ENCODE measurements at places on chromosomes 6 and 20. TPM values are rescaled to one million over a fixed set of nuclear protein-coding genes. Genes with fewer than 3 reads are reported as not detected.

GRCh38 chr6:135905604-135906300 is 54.3 kb downstream of the PDE7B start:
- H3K36me3 ChIP-seq = no peaks in the 10 kb centered on the region
- peak overlapping the region; percentile 55 for H3K27ac ChIP-seq
- H3K4me3 ChIP-seq = no peak overlapping the region
- H3K4me1 ChIP-seq = peaks cover 24% of the 10 kb centered on the region
- no peak for DNase-seq

DNA sequence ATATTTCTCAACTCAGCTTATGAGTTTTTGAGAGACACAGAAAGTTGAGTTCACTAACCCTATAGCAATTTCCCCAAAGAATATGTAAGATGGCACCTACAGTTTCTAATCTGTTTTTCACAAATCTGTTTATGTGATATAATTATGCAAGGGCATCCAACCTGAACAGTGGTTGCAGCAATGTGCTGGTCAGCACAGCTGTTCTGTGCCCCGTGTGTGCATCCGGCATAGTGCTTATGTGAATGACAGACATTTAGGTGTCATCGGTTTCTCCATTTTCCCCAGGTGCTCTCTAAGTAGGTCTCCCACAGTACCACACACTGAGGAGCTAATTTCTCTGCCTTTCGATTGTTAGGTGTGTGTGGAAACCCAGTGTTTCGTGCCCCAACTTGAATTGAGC is 7.7 kb upstream of the BACH2 start:
- no peak overlapping the region for H3K4me3 ChIP-seq
- peak overlapping the region; percentile 28 for H3K27ac ChIP-seq
- H3K4me1 ChIP-seq = peaks cover 35% of the 10 kb centered on the region
- H3K36me3 ChIP-seq = no peaks in the 10 kb centered on the region

- H3K27me3 ChIP-seq = peaks cover 8% of the 10 kb centered on the region
- no peak for DNase-seq
- H3K4me1 ChIP-seq = no peaks in the 10 kb centered on the region
- H3K4me3 ChIP-seq = no peak overlapping the region
These were observed 153.4 kb upstream of the HEY2 start for GRCh38 chr6:125596020-125596419.

DNA sequence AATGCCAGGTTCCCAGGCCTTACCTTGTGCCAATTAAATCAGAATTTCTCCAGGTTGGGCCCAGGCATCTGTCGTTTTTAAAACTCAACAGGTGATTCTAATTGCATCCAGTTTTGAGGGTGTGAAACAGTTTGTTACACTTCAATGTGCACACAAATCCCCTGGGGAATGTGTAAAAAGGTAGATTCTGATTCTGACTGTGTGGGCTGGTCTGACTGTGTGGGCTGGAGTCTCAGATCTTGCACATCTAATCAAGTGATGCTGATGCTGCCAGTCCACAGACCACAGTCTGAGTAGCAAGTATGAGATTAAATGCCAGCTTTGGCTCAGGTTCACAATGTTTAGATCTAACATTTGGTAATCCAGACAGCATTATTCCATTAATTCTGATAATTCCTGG is 12.5 kb upstream of the ETV7 start:
- H3K4me1 ChIP-seq = no peaks in the 10 kb centered on the region
- H3K27me3 ChIP-seq = no peaks in the 10 kb centered on the region
- H3K36me3 ChIP-seq = no peaks in the 10 kb centered on the region
- no peak overlapping the region for H3K27ac ChIP-seq

DNA sequence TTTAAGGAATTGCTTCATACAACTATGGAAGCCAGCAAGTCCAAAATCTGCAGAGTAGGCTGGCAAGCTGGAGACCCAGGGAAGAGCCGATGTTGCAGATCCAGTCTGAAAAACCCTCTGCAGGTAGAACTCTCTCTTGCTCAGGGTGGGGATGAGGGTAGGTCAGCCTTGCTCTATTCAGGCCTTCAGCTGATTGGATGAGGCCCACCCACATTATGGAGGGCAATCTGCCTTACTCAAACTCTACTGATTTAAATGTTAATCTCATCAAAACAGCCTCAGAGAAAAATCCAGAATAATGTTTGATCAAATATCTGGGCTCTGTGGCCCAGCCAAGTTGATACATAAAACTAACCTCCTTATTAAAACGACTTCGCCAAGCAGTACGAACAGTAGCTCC is 29.7 kb upstream of the RNF24 start:
- H3K27ac ChIP-seq = no peak overlapping the region
- no peaks in the 10 kb centered on the region for H3K36me3 ChIP-seq
- no peak for DNase-seq
- no peaks in the 10 kb centered on the region for H3K27me3 ChIP-seq

- H3K27me3 ChIP-seq = no peaks in the 10 kb centered on the region
- H3K36me3 ChIP-seq = no peaks in the 10 kb centered on the region
- H3K4me3 ChIP-seq = no peak overlapping the region
- no peak for DNase-seq
- no peak overlapping the region for H3K27ac ChIP-seq
These were observed 254.6 kb downstream of the UST start for GRCh38 chr6:149001422-149001821.

PTK6 gene
- total RNA-seq = 0.70 TPM

DNA sequence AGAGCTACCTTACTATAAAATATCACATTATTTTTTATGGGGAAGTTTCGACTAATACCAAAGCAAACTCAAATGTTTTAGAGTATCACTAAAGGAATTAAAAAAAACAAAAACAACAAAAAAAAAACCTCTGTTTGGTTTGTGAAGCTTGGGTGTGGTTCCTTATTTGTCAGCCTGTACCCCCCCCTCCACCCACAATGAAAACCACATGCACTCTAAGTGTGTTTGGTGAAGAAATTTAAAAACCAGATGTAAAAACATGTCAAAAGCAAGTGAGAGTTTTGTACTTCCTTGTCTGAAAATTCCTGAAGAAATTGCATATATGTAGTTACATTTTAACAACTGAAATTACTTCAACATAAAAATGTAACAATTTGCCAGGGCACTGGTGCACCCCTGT is 3.1 kb downstream of the STK38 start:
- H3K36me3 ChIP-seq = peaks cover 24% of the 10 kb centered on the region
- H3K4me3 ChIP-seq = peak overlapping the region; percentile 23
- peak overlapping the region; percentile 58 for H3K27ac ChIP-seq

- H3K4me1 ChIP-seq = peaks cover 15% of the 10 kb centered on the region
- H3K36me3 ChIP-seq = no peaks in the 10 kb centered on the region
- H3K4me3 ChIP-seq = no peak overlapping the region
- no peak for DNase-seq
- no peaks in the 10 kb centered on the region for H3K27me3 ChIP-seq
These were observed 56.5 kb upstream of the HFE start for GRCh38 chr6:26030716-26031115.

DNA sequence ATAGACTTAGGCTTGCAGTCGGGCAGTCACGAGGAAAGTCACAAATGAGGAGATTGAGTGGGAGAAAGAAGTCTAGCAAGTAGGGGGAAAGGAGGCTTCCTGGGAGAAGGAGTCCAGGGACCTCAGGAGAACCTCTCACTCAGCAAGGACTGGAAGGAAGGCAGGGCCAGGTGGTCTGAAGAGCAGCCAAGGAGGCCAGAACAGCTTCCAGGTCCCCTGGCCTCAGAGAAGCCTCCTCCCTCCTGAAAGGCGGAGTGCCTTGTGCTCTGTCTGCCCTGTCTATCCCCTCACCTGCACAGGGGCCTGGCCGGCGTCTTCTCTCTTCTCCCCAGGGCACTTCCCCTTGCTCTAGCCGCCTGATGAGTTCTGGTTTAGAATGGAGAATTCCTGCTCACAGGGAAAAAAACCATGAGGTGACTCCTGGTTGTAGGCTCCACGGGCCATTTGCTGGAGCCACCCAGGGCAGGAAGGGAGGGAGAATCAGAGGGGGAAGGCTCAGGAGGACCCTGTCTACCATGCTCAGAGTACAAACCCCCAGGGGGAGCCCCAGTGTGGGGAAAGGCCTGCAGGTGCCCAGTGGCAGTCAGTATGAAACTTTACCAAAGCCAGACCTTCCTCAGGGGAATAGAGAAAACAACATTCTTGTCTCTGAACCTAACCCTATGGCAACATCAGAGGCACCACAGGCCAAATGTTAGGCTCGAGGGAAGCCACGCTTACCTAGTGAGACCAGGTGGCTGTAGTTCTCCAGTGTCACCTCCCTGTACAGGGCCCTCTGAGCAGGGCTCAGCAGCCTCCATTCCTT is 11.2 kb downstream of the ZNF337 start:
- no peak for DNase-seq
- H3K36me3 ChIP-seq = peaks cover 54% of the 10 kb centered on the region
- H3K4me1 ChIP-seq = no peaks in the 10 kb centered on the region
- no peak overlapping the region for H3K27ac ChIP-seq
- no peaks in the 10 kb centered on the region for H3K27me3 ChIP-seq

DNA sequence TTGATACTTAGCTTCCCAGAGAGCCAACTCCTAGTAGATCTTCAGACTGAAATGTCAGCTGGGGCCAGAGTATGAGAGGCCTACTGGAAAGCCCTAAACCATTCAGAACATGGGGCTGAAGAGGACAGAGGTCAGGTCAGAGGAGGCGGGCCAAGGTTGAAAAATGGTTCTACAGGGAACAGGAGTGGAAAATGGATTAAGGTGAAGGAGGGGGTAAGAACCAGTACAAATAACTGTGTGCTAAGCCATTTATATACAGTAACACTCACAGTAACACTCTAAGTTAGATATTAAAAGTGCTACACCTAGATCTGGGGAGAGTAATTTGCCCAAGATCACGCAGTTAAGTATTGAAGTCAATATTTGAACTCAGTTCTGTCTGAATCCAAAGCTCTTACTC is 313.2 kb upstream of the MAP3K7 start:
- no peaks in the 10 kb centered on the region for H3K4me1 ChIP-seq
- DNase-seq = no peak
- H3K4me3 ChIP-seq = no peak overlapping the region
- no peaks in the 10 kb centered on the region for H3K36me3 ChIP-seq
- no peak overlapping the region for H3K27ac ChIP-seq

OTOR gene
- not detected for total RNA-seq

DNA sequence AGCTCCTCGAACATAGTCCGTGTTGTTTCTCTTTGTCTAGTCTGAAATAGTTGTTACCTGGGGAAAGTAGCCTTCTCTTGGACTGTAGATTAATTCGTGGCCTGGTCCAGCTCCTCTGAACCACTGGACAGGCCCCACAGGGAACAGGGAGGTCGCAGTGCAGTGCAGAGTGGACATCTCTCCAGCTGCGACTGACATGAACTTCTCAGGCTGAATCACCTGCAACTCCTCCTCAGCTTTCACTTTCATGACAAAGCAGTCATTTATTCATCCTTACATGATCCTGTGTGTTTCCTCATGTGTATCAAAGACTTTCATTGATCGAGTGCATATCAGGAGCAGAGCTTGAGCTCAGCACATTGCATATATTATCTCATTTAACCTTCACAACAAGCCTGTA is 19.1 kb upstream of the SIRPG start:
- H3K4me3 ChIP-seq = no peak overlapping the region
- H3K36me3 ChIP-seq = no peaks in the 10 kb centered on the region
- no peak overlapping the region for H3K27ac ChIP-seq
- no peaks in the 10 kb centered on the region for H3K27me3 ChIP-seq
- no peak for DNase-seq

SMPDL3A gene
- total RNA-seq = 35.1 TPM

- H3K36me3 ChIP-seq = no peaks in the 10 kb centered on the region
- DNase-seq = no peak
- H3K27me3 ChIP-seq = no peaks in the 10 kb centered on the region
These were observed 874.2 kb downstream of the TFAP2A start for GRCh38 chr6:9540534-9541126.

SLC16A10 gene
- total RNA-seq = 4.9 TPM

OLIG3 gene
- not detected for total RNA-seq

GRCh38 chr20:53767206-53767930 is 173.7 kb upstream of the ZNF217 start:
- no peak overlapping the region for H3K27ac ChIP-seq
- H3K4me1 ChIP-seq = peaks cover 11% of the 10 kb centered on the region
- H3K27me3 ChIP-seq = no peaks in the 10 kb centered on the region
- H3K36me3 ChIP-seq = no peaks in the 10 kb centered on the region

DNA sequence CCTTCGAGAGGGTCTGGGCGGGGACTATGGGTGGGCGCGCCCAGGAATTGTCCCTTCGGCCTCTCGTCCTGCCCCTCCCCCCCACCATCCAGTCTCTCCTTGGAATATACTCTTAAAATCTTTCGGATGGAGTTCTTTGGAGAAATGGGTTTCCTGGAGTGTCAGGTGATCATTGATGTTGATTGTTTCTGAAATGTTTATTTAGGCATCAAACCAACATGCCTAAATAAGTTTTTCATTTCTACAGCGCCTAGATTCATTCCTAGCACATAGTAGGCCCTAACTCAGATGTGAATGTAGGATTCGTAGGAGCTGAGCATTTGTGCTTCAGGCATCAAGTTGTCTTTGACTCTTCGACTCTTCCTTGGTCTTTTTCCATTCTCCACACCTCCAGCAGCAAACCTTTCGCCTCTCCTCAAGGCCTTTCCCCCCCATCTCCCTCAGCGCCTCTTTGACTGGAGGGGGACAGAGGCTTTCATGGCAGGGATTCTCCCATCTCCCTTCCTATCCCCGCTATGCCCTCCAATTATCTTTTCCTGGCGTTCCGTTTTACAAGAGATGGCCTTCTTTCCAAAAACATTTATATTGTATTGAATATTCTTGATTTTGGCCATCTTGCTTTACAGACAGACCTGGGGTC is 610 bp downstream of the CASP8AP2 start:
- peaks cover 9% of the 10 kb centered on the region for H3K36me3 ChIP-seq
- H3K4me3 ChIP-seq = peak overlapping the region; percentile 91
- DNase-seq = no peak
- H3K27ac ChIP-seq = peak overlapping the region; percentile 75

- no peak overlapping the region for H3K4me3 ChIP-seq
- no peak overlapping the region for H3K27ac ChIP-seq
- no peaks in the 10 kb centered on the region for H3K4me1 ChIP-seq
- H3K27me3 ChIP-seq = no peaks in the 10 kb centered on the region
These were observed 325.6 kb downstream of the PTPRT start for GRCh38 chr20:42864116-42864515.

DNA sequence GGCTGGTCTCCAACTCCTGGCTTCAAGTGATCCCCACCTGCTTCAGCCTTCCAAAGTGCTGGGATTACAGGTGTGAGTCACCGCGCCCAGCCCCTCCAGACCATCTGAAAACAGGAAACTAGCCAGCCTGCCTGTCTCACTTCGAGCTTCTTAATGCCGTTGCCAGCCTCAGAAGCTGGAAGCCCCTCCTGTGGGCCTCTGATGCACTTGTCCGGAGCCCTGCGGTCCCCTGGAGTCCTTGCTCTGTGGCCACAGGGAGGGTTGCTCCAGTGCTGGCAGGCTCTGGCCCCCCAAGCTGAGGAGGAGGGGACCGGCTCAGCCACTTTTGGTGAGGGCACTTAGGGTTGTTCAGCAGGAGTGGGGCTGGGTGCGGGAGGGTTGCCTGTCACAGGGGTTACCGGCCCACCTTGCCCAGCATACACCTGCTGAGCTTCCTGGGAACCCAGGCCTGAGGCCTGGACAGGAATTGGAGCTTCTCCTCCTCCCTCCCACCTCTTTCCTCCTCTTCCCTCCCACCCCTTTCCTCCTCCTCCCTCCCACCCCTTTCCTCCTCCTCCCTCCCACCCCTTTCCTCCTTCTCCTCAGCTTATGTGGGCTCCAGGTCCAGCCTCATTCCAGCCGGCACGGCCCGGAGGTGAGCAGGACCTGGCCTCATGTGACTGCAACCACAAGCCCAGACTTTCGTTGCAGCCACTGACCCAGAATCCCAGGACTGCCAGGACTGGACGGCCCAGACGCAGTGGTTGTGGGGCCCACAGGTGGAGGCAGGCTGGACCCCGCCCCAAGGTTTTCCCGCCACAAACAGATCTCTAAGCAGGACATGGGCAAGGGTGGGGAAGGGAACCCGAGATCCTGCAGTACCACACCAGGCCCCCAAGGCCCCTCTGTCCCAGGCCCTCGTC is 9.4 kb upstream of the BIRC7 start:
- no peaks in the 10 kb centered on the region for H3K4me1 ChIP-seq
- DNase-seq = no peak
- H3K4me3 ChIP-seq = no peak overlapping the region
- no peak overlapping the region for H3K27ac ChIP-seq
- H3K27me3 ChIP-seq = peaks cover 44% of the 10 kb centered on the region
- no peaks in the 10 kb centered on the region for H3K36me3 ChIP-seq
